ENCODE measurements at places on chromosomes 16 and 17. TPM values are rescaled to one million over a fixed set of nuclear protein-coding genes. Genes with fewer than 3 reads are reported as not detected.

The LGALS9B gene
- total RNA-seq, result not detected

The ZSCAN10 gene
- not detected for total RNA-seq

The ZNF287 gene
- total RNA-seq, result 5.7 TPM

The MFSD11 gene
- total RNA-seq, result 33.4 TPM

The ALDH3A2 gene
- total RNA-seq, result 386 TPM

The AOC3 gene
- total RNA-seq, result 8.2 TPM

The RHBDL1 gene
- 1.4 TPM for total RNA-seq

The DLX3 gene
- 29.0 TPM for total RNA-seq

The ABCA10 gene
- 4.8 TPM for total RNA-seq

The CD79B gene
- 5.4 TPM for total RNA-seq

The PLA2G10 gene
- total RNA-seq, result not detected

The PRR11 gene
- total RNA-seq, result 2.2 TPM

The RCVRN gene
- 0.27 TPM for total RNA-seq

DNA sequence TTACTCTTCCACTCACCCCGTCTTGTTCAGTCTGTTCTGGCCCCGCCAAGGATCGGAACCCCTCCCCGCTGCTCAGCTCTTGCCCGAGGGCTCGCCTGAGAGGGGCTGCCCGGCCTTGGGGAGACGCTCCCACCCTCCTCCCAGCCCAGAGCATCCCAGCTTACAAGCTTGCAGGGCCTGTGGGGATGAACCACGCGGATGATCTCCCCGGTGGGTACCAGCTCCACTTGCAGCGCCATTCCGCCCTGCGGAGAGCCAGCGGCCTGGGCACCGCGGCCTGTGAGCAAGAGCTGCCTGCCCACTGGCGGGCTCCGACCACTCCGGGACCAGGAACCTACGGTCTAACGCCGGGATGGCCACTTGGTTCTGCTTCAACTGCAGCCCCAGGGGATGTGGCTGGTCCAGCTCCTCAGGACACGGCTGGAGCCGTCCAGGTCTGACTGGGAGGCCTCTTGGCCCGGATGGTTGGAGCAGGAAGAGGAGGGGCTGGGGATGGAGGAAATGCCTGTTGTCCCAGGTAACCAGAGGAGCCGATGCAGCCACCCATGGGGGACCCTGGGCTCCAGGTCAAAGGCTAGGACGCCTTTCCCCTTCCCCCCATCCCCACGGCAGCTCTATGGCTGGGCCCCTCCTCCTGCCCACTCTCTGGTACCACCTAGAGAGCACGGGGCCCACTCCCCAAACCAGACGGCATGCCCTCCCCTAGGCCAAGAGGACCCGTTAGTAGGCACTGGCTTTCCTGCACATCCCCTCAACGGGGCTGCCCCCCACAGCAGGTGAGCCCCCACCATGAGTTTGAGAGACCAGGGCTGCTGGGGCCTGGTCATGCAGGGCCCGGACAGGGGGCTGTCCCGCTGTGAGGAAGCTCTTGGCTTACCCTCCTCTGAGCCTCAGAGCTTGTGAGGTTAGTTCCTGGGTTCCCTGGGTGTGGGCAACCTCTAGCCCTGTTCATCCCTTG lies at the start of gene MYO1C:
TSS of gene MYO1C (minus strand) at position 438 of the 958 bp plus-strand sequence. CDS start at position 239, 199 bp downstream.
- peak; percentile 88 for DNase-seq

GRCh38 chr16:11901091-11901490 lies 14.7 kb downstream of the GSPT1 start:
- no peak for DNase-seq

- peak; percentile 82 for DNase-seq
Observed at GRCh38 chr17:1557355-1558095, 5.1 kb downstream of the PITPNA start.

DNA sequence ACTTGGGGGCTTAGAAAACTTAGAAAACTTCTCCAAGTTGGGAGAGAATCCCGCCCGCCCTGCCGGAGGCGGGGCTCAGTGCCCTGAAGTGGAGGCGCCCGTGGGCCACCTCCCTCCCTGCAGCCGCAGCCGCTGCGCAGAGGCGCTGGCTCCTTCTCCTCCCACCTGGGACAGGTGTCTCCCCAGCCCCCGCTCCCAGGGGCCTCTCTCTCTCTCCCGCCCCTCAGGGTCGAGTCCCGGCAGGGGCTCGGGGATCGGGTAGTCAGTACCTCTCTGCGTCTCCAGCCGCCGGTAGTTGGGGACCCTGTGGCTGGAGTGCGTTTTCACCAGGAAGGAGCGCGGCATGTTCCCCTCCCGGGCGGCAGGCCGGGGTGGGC lies 257 bp downstream of the SNAI3 start:
- no peak for DNase-seq

GRCh38 chr16:47978491-47979163 lies 177.2 kb downstream of the ABCC12 start:
- DNase-seq, result no peak

DNA sequence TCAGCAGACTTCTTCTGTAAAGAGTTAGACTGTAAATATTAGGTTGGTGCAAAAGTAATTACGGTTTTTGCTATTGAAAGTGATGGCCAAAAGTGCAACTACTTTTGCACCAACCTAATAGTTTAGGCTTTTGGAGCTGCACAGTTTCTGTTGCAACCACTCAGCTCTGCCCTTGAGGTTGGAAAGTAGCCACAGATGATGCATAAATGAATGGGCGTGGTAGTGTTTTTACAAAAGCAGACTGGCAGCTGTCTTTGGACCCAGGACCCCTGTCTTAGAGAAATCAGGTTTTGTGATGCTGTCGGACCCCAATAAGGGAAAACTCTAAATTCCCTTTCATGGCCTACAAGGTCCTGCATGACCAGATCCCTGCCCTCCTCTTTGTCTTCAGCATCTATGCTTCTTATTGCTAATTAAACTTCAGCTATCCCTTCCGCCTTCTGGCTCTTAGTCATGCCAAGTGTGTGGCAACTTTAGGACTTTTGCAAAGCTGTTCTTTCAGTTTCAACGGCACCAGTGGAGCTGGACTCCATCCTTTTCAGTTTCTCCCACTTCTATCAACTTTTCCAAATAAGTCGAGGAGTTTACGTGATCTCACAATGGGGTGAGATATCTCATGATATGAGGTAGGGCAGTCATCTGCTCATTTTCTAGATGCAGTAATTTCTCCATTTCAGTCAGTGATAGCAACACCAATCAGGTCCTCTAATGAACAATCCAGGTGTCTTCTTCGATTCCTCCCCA lies 232.3 kb downstream of the XYLT1 start:
- DNase-seq, result no peak

DNA sequence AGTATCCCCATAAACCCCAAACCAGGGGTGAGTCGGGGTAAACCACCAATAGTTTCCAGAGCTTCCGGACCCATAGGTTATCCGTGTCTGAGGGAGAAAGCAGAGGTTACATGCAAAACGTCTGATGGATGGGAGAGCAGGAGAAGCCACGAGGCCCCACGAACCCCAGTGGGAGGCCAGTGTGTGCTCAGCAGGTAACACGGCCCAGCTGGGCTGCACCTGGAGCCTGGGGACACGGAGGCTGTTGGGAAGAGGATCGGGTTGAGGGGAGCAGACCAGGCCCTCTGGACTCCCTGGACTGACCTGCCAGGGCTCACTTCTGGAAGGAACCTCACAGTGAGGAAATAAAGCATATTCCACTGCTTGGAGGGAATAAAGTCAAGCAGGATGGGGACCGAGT lies 78.1 kb downstream of the SEC14L1 start:
- DNase-seq, result no peak

- no peak for DNase-seq
Observed at GRCh38 chr17:71438631-71439146, 682.1 kb upstream of the SOX9 start.

GRCh38 chr16:69410219-69410990 lies 14.0 kb upstream of the CYB5B start:
- DNase-seq, result no peak

GRCh38 chr16:27745348-27745747 lies 195.4 kb downstream of the KATNIP start:
- no peak for DNase-seq

DNA sequence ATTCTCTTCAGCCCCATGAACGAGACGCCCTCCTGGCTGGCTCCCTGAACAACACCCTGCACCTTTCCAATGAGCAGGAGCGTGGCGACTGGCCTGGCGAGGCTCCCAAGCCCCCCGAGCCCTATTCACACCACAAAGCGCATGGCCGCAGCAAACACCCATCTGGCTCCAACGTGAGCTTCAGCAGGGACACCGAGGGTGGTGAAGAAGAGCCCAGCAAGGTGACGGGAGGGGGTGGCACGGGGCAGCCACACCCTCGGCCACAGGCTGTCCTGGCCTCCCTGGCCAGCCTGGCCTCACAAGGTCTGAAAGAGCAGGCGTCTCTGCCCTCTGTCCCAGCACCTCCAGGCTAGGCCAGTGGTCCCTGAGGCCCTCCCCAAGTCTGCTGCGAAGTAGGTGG lies 23.7 kb downstream of the CASKIN2 start:
- DNase-seq, result no peak

DNA sequence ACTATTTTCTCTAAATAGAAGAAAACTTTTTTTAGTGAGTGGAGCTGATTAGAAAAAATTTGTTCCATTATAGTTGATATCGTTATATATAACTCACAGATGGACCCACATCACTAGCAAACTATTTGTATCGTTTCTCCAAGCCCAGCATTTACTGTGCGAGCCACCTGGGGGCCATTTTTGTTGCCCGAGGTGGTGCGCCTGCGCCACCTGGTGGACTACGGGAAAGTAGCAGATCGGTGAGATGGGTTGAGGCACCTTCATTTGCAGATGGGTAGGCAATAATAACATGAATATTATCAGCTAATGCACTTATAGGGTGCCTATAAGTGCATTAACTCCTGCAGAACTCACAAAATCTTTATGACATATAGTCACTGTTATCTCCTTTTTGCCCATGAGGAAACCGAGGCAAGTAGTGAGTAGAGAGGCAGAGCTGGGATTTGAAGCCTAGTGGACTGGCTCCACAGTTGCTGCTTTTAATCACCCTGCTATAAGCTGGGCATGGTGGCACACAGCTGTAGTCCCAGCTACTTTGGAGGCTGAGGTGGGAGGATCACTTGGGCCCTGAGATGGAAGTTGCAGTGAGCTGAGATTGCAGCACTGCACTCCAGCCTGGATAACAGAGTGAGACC lies 23.2 kb upstream of the NTN1 start:
- no peak for DNase-seq

DNA sequence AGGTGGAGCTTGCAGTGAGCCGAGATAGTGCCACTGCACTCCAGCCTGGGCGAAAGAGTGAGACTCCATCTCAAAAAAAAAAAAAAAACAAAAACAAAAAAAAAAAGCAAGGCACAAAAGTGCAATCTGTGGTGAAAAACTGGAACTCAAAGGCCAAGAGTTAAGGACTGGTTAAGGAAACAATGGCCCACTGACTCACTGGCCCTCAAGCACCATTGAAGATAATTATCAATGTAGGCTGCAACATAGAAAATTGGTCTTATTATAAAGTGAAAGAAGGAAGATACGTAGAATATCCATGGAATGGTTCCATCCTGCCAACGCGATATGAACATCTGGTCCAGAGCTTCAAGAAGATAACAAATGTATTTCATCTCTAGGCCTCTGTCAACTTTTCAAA lies 444.2 kb downstream of the SOX9 start:
- no peak for DNase-seq

DNA sequence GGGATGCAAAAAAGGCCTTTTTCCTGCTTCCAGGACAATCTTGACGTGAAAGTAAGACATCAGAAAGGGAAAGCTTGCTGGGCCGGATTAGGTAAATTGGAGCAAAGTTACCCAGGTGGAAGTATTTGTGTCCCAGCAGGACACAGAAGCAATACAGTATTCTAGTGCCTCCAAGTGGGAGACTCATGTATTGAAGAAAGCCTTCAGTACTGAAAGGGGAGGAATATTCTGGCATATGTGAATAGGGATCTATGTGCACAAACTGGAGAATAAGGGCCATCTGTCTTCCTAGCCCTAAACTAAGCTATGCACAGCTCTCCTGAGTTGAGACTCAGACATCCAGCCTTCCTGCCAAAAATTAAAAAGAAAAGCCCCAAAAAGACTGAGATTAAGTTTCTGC lies 327.3 kb upstream of the CDH8 start:
- DNase-seq, result no peak

DNA sequence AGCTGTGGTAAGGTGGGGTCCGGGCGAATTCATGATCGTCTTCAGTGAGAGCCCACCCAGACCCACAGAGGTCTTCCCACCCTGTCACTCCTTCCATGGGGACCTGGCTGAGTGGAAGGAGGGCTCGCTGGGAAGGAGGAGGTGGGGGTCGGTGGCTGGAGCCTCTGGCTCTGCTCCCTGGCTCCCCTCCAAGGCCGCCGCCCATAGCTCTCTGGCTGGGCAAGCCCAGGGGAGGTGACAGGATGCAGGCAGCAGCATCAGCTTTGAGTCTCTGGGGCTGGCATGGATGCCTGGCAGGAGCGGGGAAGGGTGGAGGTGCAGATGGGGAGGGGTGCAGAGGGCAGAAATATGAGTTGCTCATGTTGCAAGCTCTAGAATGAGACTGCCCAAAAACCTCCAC lies 147.0 kb downstream of the ENGASE start:
- no peak for DNase-seq

GRCh38 chr17:38697061-38697820 lies 7.8 kb upstream of the MLLT6 start:
- no peak for DNase-seq

- DNase-seq, result no peak
Observed at GRCh38 chr16:2163211-2163881, 7.8 kb downstream of the TRAF7 start.

- DNase-seq, result peak; percentile 45
Observed at GRCh38 chr16:87790292-87791100, 24.7 kb upstream of the KLHDC4 start.

DNA sequence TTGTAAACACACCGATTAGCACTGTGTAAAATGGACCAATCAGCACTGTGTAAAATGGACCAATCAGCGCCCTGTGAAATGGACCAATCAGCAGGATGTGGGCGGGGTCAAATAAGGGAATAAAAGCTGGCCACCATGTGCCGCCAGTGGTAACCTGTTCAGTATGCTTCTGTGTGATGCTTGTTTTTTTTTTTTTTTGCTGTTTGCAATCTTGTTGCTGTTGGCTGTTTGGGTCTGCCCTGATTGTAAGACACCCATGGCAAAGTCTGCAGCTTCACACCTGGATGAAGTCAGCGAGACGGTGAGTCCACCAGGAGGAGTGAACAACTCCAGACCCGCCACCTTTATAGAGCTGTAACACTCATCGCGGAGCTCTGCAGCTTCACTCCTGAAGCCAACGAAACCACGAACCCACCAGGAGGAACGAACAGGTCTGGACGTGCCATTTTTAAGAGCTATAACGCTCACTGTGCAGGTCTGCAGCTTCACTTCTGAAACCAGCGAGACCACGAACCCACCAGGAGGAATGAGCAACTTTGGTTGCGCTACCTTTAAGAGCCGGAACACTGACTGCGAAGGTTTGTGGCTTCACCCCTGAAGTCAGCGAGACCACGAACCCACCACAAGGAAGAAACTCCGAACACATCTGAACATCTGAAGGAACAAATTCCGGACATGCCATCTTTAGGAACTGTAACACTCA lies 85.0 kb upstream of the MED9 start:
- no peak for DNase-seq

GRCh38 chr17:33964344-33964979 lies 290.6 kb upstream of the CCL2 start:
- DNase-seq, result no peak

DNA sequence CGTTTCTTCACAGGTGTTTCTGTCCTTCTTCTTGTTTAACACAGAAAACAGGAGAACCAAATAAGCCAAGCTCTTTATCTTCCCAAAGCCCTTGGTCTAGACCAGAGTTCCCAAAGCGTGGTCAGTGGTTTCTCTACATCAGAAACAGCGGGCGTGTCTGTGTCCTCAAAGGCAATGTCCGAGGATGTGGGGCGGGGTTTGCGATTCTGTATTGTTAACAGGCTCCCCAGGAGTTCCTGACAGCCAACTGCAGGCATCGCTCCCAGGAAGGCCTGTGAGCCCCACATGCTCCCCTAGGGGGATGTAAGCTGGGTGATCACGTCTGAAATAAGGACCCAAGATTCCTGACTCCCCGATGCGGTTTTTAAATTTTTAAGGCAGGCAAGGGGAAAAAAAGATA lies 28.4 kb upstream of the SLC25A19 start:
- DNase-seq, result no peak
